Smooth muscle cell of the coronary artery (primary cell): ENCODE measurements at places on chromosomes 11 and 22. TPM values are rescaled to one million over a fixed set of nuclear protein-coding genes. Genes with fewer than 3 reads are reported as not detected.

SCGB1C1 gene
- total RNA-seq: not detected in 2 replicates

SEPTIN3 gene
- total RNA-seq: 0.35 TPM in 1 of 2 replicates, not detected in the other

SOX10 gene
- not detected in 2 replicates for total RNA-seq

RASSF10 gene
- total RNA-seq: 1.3 TPM in 1 of 2 replicates, not detected in the other

TTC12 gene
- 7.5 and 10.5 TPM in 2 replicates for total RNA-seq

RTN4R gene
- total RNA-seq: 0.23 TPM in 1 of 2 replicates, not detected in the other

CASP5 gene
- total RNA-seq: not detected in 2 replicates

CHST1 gene
- 0.15 and 1.3 TPM in 2 replicates for total RNA-seq

INTS4 gene
- total RNA-seq: 25.3 and 34.3 TPM in 2 replicates

FADS3 gene
- 57.0 and 111 TPM in 2 replicates for total RNA-seq

OR4D5 gene
- not detected in 2 replicates for total RNA-seq

LARGE2 gene
- 0.08 TPM in 1 of 2 replicates, not detected in the other for total RNA-seq

PDE3B gene
- total RNA-seq: 0.23 and 0.35 TPM in 2 replicates

SCGB2A2 gene
- not detected in 2 replicates for total RNA-seq

C22orf23 gene
- 0.15 and 0.35 TPM in 2 replicates for total RNA-seq

PAX6 gene
- total RNA-seq: not detected in 2 replicates

CREB3L1 gene
- total RNA-seq: 15.1 and 19.9 TPM in 2 replicates

PKNOX2 gene
- total RNA-seq: 1.4 and 3.5 TPM in 2 replicates

GLB1L3 gene
- total RNA-seq: not detected in 2 replicates

OR2D2 gene
- total RNA-seq: 0.15 TPM in 1 of 2 replicates, not detected in the other

TIGD3 gene
- total RNA-seq: 0.15 TPM in 1 of 2 replicates, not detected in the other

CD3G gene
- total RNA-seq: not detected in 2 replicates

PSMD13 gene
- total RNA-seq: 74.6 and 196 TPM in 2 replicates

MS4A15 gene
- not detected in 2 replicates for total RNA-seq

OR52B6 gene
- total RNA-seq: not detected in 2 replicates

POTEH gene
- total RNA-seq: not detected in 2 replicates
